ENCODE measurements at places on chromosomes 2 and 18. TPM values are rescaled to one million over a fixed set of nuclear protein-coding genes. Genes with fewer than 3 reads are reported as not detected.

GRCh38 chr2:237879991-237880560 is 20.7 kb downstream of the RAMP1 start:
- no peak for DNase-seq

- DNase-seq, result no peak
These were observed 44.1 kb downstream of the FARP2 start for GRCh38 chr2:241399941-241400922.

DNA sequence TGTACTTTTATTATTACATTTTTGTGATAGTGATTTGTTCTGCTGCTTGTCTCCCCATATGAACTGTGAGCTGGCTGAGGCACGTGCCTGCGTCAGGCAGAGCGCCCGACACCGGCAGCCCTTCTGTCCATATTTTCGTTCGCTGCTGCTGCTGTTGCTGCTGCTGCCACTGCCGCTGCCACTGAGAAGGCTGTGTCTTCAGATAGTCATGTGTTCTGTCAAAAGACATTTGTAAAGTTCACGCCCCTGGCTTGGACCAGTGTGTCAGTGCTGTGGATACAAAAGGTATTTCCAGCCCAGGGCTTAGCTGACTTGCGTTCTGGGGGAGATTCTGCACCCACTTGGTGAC is 47.0 kb downstream of the TWIST2 start:
- DNase-seq, result no peak

DNA sequence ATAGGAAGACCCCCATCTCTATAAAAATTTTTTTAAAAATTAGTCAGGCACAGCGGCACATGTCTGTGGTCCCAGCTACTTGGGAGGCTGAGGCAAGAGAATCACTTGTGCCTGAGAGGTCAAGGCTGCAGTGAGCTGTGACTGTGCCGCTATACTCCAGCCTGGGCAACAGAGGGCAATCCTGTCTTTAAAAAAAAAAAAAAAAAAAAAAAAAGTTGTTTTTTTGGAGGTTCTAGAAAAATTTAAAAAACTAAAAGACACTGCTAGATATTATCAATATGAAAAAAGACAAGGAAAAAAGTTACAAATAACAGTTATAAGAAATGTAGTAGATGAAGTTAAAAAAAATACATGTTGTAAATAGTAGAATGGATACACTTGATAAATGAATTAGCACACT is 56.1 kb upstream of the C2orf15 start:
- DNase-seq, result no peak

DNA sequence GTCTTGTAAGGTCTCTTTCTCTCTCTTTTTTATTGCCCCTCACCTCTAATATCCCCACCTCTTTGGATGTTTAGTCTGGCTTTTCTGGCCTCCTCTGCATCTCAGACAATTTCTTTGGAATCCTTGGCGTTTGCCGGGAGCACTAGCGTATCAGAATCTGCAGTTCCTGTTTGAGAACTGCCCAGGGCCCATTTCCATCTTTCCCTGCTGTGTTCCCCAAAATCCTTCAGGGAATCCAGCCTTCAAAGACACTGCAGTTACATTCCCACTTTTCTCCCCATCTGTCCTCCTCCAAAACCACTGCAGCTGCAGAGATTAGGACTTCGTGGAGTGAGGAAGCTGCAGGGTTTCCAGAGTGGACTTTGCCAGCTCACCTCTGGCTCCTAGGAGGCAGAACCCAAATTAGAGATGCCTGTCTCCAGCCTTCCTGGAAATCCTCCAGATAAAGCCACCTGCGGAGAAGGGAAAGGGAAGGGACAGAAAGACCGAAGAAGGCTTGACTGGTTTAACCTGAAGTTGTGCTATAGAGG is 2.7 kb downstream of the VSNL1 start:
- DNase-seq, result no peak

GRCh38 chr18:26652501-26652900 is 104.1 kb upstream of the KCTD1 start:
- no peak for DNase-seq

GRCh38 chr18:59358712-59359575 is at the start of gene LMAN1:
Gene LMAN1 (minus strand): TSS chr18:59359265. CDS start chr18:59359244, 21 bp downstream.
- DNase-seq, result peak; percentile 97

- no peak for DNase-seq
These were observed 6.7 kb upstream of the ADCY3 start for GRCh38 chr2:24926602-24927252.

GRCh38 chr2:121790276-121790956 is 35.0 kb downstream of the TSN start:
- no peak for DNase-seq

- DNase-seq, result no peak
These were observed 127.8 kb downstream of the RBMS1 start for GRCh38 chr2:160365716-160366367.

DNA sequence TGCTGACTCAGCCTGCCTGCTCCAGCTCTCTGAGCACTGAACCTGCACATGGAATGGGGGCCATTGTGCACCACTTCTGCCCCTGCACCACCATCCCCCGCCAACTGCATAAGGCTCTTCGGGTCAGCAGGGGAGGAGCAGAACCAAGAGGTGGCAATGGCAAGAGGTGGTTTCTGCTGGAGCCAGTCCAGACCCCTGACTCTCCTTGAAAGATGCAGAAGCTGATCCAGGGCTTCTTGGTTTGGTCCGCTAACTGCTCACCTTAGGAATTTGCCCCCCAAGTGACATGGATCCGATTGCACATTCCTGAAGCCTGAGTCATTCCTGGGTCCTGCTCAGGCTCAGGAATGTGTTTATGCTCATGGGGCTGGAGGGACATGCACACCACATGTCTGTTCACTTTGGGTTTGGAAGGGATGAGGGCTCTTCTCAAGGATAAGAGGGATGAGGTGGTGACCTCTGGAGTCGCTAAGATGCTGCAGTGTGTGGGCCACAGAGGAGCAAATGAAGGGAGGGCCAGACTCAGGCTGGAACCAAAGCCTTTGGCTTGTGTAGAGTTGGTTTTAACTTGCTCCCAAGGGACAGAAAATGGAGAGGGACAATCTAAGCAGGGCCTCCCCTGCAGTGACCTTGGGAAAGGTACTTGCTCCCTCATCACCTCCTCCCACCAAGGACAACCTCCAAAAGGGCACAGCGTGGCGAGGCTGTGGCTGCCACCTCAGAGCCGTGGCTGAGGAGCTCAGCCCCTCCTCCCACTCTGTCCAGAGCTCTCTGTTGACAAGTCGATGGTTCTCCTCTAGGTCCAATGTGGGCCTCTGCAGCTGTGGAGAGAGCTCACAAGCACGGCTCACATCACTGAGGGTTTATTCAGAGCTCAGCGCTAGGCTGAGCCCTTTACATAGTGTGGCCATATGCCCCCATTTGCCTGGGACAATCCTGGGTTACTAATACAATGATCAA is 66.2 kb downstream of the HS1BP3 start:
- peak; percentile 61 for DNase-seq

DNA sequence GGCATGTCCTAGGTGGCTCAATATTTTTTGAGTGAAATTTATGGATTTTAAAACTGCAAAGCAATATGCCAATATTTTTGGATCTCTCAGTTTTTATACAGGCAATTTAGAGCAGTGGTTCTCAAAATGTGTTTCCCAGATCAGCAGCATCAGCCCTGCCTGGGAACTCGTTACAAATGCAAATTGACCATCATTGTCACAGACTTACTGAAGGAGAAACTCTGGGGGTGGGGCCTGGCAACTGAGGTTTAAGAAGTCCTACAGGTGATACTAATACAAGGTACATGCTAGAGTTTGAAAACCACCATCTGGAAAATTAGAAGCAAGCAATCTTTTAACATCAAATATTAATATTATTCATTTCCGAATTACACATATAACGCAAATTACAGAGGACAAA is 215.6 kb upstream of the PID1 start:
- DNase-seq, result no peak

- DNase-seq, result no peak
These were observed 75.0 kb upstream of the RBBP8 start for GRCh38 chr18:22858121-22858520.

DNA sequence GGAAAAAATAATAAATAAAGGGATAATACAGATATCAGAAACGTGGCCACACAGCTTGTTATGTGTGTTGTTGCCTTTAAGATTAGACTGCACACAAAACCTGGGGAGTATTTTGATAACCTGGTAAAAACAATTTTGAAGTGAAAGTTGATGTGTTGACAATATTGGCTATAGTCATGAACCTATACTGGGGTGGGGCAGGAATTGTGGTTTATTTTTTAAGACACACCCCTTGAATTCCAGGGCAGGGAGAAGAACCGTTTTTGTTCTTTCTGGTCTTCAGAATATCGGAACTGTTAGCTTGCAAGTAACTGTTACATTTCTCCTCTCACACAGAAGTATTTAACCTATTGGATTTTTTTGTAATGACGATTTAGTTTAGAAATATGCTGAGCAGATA is 80.4 kb downstream of the LIMS1 start:
- DNase-seq, result no peak

- no peak for DNase-seq
These were observed 1391.1 kb downstream of the SUCLG1 start for GRCh38 chr2:83067947-83068346.

DNA sequence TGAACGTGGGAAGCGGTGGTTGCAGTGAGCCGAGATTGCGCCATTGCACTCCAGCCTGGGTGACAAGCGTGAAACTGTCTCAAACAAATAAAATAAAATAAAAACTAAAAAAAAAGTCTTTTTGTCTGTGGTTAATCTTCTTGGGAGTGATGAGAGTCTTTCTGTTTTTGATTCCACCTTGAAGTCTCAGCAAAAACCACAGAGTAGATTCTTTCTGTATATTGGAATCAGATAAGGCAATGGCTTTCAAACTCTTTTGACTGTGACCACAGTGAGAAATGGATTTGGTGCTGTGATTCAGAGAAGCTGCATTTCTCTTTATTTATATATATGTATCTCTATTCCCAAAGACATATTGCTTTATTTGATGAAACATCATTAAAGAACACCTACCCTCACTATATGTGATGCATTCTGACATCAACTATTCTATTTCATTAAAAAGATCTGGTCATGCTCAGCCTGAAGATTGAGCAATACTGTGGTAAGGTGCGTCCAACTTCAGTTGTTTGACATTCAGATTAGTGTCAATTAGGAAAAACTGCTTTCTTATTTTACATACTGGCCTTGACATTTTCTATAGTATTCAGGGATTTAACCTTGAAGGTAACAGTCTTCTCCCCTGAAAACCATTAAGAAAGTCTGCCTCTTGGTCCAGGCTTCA is 15.6 kb downstream of the HRH4 start:
- DNase-seq, result no peak

DNA sequence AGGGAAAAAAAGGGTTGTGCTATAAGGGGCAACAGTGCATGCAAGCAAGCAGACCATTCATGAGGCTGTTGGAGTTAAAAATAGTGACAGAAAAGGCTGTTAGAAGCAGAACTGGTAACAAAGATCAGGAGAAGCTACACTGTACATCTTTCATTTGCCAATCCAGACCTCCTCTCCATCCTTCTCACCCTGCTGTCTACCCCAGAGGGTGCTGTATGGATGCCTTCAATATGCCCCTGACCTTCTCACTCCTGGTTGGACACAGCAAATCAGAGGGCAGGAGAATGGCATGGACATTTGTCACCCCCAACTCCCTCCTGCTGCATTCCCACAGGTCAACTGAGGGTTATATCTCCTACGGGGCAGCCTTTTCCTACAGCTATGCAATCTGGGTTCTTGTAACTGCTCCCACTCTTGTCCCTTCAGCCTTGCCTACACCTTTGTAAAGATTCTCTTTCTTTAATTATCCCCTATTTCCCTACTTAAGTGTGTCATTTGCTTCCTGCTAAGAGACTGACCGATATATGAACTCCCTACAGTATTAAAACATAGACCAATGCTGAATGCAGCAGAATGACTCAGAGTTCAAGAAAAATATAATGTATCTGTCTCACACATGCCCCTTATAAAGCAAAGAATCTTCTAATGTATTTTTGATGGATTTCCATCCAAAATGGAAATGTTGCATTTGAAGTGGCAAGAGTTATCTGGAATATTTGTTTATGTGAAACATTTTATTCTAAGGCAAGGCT is 169.2 kb upstream of the NCKAP5 start:
- DNase-seq, result no peak

- DNase-seq, result peak; percentile 27
These were observed 53.0 kb downstream of the BIN1 start for GRCh38 chr2:127053731-127054603.

- DNase-seq, result no peak
These were observed 86.0 kb downstream of the TAF4B start for GRCh38 chr18:26312199-26312598.

DNA sequence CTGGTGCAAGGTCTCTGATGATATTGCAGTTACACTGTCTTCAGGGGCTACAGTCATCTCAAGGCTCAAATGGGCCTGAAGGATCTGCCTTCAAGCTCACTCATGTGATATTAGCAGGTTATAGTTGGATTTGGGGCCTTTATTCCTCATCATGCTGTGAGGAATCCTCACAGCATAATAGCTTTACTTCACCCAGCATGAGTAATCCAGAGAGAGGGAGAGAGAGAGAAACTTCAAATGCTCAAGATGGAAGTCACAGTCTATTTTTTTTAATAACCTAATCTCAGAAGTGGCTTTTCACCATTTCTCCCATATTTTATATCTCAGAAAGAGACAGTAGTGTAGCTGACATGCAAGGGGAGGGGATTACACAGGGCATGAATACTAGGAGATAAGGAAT is 658.7 kb downstream of the EPHA4 start:
- DNase-seq, result no peak

- no peak for DNase-seq
These were observed 484.6 kb upstream of the HS6ST1 start for GRCh38 chr2:128803222-128803621.

- no peak for DNase-seq
These were observed 135.5 kb downstream of the EIPR1 start for GRCh38 chr2:3241971-3242746.

DNA sequence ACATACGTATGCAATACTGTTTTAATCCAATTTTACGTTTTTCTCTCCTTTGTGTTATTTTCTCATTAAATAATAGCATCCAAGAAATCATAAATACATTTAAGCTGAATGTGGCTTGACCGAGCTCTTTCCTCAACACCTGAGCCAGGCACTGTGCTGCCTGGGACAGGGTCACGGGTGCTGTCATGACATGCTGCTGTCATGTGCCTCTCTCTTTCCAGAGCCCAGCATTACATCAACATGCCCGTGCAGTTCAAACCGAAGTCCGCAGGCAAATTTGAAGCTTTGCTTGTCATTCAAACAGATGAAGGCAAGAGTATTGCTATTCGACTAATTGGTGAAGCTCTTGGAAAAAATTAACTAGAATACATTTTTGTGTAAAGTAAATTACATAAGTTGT is 94.1 kb upstream of the LDLRAD4 start:
- DNase-seq, result no peak

Gene ARL6IP6
- 2.4 TPM for polyA plus RNA-seq

Gene EVX2
- polyA plus RNA-seq, result 0.02 TPM

Gene SULT1C4
- polyA plus RNA-seq, result 0.92 TPM

Gene GKN1
- polyA plus RNA-seq, result not detected

Gene DSEL
- 1.9 TPM for polyA plus RNA-seq

Gene ADD2
- 1.2 TPM for polyA plus RNA-seq

Gene NPAS2
- polyA plus RNA-seq, result 35.3 TPM

Gene SLC4A5
- polyA plus RNA-seq, result 1.2 TPM

Gene NTSR2
- not detected for polyA plus RNA-seq

Gene RGPD4
- polyA plus RNA-seq, result not detected

Gene CCDC121
- 1.6 TPM for polyA plus RNA-seq

Gene CDK15
- polyA plus RNA-seq, result 0.11 TPM

All from pancreas (tissue), 10 donors.